ENCODE measurements at places on chromosomes 2 and 18.

DNA sequence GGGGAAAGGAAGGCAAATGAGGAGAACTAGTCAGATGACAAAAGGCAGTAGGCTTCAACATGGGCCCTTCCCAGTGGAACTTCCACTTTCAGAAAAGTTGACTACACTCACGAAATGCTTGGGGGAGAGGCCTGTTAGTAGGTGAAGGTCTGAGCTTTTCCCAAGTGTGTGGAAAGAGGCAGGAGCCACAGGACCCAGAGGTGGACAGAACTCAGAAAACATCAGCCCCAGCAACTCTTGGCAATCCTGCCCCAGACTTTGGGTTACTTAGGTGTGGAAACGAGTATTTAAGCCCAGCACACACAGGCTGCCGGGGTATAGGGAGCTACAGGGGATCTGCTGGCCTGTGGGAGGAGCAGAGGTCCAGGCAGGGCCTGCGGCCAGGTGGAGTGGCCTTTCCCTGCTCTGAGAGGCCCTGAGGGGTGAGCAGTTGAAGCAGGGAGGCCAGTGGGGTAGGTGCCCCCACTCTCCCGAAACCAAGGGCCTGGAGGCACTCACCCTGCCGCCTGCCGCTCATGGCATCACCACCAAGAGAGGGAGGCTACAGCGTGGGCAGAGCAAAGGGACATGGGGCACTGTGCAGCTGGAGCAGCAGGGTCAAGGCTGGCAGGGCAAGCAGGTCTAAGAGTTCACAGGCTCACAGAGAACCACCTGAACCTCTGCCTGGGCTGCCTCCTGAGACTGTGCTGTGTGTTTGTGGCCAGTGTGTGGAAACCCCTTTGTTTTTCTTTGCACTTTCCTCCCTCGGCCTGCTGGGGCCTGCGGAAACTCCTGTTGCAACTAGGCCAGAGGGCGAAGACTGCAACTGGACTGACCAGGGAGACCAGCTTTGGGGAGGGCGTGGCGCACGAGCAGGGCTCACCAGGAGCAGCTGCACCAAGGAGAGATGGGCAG is 130.7 kb upstream of the SERTAD2 start:
- no peaks in the 10 kb centered on the region for H3K4me1 ChIP-seq
- H3K27me3 ChIP-seq = no peaks in the 10 kb centered on the region
- H3K36me3 ChIP-seq = no peaks in the 10 kb centered on the region
- H3K4me3 ChIP-seq = no peak overlapping the region
- DNase-seq = no peak

GRCh38 chr2:102891296-102891695 is 129.5 kb downstream of the TMEM182 start:
- no peaks in the 10 kb centered on the region for H3K4me1 ChIP-seq
- DNase-seq = no peak
- H3K36me3 ChIP-seq = no peaks in the 10 kb centered on the region
- no peak overlapping the region for H3K4me3 ChIP-seq

DNA sequence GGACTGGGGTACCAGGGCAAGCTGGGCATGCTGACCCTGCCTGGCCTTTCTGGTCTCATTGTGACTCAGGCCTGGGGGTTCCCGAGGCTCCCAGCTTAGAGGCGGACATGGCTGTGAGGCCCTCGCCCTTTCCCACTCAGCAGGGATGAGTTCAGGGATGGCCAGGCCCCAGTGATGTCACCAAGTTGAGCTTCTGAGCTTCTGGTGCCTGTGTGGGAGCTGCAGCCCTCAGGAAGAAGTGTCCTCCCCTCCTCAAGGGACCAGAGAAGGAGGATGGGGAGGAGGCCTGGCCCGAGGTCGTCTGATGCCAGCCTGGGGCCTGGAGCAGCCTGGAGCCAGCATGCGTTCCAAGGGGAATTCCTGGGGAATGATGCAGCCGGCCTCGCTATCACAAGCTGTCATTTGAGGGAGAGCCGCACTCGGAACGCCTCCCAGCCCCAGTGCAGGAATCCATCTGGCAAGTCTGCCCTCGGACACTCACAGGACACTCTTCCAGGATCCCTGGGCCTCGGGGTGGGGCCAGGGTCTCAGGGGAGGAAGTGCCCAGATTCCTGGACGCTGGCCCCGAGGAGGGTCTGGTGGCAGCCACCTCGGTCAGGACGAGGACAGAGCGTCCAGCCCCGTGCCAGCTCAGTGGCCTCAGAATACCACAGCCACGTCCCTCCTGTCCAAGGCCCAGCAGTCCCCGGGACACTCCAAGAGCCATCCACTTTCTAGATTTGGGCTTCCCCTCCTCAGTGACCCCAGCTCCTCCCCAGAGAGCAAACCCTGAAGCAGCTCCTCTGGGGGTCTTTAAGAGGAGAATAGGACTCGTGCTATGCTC is 61.2 kb upstream of the GPC1 start:
- no peak for DNase-seq
- H3K4me1 ChIP-seq = peaks cover 2% of the 10 kb centered on the region
- no peaks in the 10 kb centered on the region for H3K36me3 ChIP-seq
- H3K27ac ChIP-seq = no peak overlapping the region
- no peak overlapping the region for H3K4me3 ChIP-seq
- H3K27me3 ChIP-seq = peaks cover 3% of the 10 kb centered on the region

DNA sequence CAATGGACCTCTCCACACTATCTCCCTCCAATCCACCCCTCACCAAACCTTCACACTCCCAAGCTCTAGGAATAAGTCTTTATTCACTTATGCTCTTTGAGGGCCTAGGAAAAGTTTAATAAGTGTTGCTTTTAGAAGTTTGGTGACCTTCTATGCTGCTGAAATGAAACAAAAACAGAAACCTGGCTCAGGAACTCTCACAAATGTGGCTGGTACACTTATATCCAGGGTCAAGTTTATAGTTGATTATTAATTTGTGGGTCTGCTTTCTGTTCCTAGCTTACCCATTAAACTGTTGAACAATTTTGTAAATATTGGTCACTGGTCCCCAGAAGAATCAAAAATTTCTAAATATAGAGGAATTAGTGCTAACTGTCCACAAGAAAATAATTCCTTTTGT is 14.2 kb upstream of the ANKRD44 start:
- H3K27ac ChIP-seq = no peak overlapping the region
- no peaks in the 10 kb centered on the region for H3K27me3 ChIP-seq
- H3K36me3 ChIP-seq = no peaks in the 10 kb centered on the region
- no peak overlapping the region for H3K4me3 ChIP-seq
- no peaks in the 10 kb centered on the region for H3K4me1 ChIP-seq
- no peak for DNase-seq
